Peyer's patch (tissue), 4 donors: ENCODE measurements at places on chromosomes 2 and 18. TPM values are rescaled to one million over a fixed set of nuclear protein-coding genes. Genes with fewer than 3 reads are reported as not detected.

DNA sequence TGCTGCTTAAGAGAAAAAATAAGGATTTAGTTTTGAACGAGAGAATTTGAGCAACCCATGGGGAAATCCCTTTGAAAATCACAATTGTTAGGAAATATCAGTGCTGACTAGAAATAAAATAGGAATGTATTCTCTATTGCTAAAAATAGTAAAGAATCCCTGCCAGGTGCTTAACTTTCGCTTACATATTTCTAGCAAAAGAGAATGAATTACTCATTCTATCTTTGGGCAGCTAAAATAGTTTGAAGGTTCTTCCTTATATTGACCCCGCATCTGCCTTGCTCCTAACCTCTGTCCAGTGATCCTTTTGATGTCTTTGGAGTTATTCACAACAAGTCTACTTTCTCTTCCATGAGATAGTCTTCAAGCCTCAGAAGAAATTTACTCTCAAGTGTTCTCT lies 103.8 kb downstream of the PLCL1 start:
- no peak for DNase-seq

DNA sequence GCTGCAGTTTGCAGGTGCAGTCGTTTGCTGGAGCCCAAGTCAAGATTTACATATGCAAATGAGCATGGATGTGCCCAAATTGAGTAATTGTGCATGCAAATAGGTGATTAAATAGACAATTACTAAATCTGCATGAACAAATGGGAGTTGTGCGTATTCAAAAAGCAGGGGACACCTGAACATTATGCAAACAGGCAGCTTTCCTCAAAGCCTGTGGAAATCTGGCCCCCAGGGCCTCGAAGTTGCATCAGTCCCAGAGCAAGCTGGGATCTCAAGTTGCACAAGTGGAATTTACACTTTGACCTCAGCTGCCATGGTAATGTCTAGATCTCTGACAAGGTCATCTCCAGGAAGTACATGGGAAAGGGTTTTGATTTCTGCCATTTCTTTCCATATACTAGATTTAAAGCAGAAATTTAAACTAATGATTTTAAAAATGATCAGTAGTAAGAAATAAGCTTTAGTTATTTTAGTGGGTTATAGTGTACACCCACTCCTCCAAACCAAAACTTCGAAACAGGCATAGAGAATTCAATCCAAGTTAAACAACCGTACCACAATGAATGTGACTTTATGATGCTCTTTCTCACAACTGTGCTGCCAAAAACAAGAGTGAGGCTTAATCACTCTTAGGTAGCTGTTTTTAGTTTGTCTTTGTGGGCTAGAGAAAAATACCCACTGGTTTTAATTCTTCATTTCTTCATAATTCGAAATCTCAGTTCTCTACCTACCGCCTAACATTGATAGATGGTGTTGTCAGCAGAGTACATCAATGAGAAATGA lies 110.7 kb downstream of the RND3 start:
- DNase-seq: no peak

- DNase-seq: no peak
These were observed 31.6 kb upstream of the AFF3 start for GRCh38 chr2:100174026-100174431.

DNA sequence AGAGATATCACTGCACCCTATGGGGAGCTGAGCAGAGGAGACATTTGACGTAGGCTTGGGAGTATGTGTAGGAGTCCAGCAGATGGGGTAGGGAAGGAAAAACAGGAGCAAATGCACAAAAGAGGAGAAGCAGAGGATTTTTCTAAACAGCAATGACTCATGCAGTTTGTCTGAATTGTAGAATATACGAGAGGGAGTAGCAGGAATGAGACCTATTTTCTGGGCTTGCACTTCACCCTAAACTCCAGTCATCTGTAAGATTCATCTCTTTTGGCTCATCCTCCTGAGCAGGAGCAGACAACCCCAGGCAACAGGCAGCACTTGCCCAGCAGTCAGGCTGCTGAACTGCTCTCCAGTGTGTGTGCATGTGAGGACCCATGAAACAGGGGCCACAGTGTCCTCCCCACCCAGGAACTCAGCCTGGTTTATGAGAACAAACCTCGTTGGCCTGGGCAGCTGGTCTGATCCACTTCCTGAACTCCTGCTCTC lies 100.2 kb upstream of the CDC42EP3 start:
- DNase-seq: no peak

DNA sequence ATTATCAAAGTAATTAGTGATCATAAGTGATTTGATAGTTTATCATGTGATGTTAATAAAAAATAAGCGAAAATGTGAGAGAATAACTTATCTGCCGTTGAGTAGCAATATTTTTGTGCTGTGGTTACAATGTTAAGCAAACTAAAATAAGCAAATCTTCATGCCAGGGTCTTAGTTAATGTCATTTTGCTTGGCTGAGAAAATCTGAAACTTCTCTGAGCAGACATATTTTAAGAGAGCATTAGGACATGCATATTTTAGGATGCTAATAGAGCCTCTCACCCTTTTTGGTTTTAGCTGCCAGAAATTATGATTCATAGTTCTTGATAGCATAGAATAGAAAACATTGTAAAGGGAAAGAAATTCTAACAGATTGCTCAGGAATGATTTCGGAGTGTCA lies 233.5 kb upstream of the ZEB2 start:
- DNase-seq: no peak

The ABCG5 gene
- 9.3 TPM for total RNA-seq
